ENCODE measurements at places on chromosomes 16 and 17.

DNA sequence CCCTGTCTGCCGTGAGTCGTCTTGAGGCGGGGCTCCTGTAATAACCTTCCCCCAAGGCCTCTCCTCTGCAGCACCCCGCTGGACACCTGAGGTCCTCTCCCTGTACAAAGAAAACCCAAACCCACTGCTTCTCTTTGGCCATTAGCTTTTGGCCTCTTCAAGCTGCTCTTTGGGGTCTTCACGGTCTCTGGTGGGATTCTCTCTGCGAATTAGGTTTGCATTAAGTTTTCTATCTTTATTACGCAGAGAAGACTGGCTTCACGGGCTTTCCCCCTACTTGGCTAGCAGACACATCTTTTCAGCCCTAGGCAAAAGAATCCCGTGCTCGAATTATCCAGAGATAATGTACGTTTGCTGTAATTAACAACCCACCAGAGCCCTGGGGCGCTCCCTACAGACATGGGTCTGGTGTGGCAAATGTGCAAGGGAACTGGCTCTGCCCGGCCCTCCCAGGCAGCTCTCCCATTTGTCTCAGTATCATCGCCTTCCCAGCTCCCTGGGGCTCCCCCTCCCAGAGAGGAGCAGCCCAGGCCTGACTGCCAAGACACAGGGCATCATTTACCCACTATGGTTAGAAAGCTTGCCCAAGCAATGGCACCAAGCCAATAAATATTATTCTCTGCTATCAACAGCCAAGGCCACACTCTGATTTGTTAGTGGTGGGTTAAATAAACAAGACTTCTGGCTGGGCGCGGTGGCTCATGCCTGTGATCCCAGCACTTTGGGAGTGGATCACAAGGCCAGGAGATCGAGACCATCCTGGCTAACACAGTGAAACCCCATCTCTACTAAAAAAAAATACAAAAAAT, 24.7 kb upstream of the KLHDC4 start:
- no peak for DNase-seq

- DNase-seq: peak; percentile 24
Observed at GRCh38 chr17:49730078-49730784, 22.5 kb upstream of the SLC35B1 start.

DNA sequence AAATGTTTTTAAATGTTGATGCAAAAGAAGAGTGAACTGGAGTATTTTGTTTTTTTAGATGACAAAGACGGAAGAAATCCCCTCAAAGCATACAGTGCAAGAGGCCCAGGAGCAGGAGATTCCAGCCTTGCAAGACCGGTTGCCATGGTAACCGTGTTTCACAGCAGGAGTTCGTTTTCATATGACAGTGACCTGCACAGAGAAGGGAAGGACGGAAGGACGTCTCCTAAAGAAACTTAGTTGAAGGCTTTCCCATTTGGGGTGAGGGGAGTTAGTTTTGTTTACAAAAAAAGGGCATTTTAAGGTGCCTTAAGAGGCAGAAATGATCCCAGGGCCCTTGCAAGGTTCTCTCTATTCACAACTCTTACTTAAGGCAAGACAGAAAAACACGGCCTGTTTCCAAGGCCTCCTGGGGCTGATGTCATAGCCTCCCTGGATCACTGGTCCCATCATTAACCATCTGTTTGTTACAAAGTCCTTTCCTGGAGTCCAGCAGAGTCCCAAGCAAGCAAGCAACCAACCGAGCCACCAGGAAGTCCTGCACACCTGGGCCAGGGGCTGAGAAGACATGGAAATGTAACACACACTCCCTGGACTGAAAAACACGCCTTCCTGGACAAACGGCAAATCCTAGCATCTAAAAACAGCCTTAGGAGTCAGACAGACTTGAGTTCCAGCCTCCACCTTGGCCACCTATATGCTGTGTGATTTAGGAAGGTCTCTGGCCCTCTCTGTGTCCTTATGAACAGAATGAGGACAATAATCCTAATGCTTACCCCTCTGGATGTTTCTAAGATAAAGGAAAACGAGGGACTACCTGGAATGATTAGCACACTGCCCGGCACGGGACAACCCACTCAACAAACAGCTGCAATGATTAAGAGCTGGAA, 30.3 kb upstream of the RPH3AL start:
- peak; percentile 21 for DNase-seq

GRCh38 chr16:50699326-50700159, 6.1 kb downstream of the NOD2 start:
- DNase-seq: no peak

- no peak for DNase-seq
Observed at GRCh38 chr17:20010936-20011335, 1.8 kb downstream of the SPECC1 start.

- no peak for DNase-seq
Observed at GRCh38 chr16:86789621-86790051, 211.3 kb downstream of the FOXL1 start.

DNA sequence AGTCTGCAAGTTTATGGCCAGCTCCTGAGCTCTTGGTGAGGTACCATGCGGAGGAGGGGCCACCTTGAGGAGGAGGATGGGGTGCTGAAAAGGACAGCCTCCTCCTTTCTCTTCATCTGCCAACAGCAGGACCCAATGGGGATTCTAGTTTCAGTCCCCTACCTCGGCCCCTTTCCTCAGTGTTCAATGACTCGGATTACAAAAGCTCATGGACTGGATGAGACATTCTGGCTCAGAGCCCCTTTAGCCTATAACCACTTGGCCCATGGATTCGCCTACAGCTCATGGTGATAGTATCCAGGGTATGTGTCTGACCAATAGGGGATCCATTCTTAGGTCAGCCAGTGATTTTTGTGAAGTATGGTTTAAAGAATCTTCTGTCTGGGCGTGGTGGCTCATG, 8.5 kb upstream of the PIK3R6 start:
- DNase-seq: peak; percentile 41

DNA sequence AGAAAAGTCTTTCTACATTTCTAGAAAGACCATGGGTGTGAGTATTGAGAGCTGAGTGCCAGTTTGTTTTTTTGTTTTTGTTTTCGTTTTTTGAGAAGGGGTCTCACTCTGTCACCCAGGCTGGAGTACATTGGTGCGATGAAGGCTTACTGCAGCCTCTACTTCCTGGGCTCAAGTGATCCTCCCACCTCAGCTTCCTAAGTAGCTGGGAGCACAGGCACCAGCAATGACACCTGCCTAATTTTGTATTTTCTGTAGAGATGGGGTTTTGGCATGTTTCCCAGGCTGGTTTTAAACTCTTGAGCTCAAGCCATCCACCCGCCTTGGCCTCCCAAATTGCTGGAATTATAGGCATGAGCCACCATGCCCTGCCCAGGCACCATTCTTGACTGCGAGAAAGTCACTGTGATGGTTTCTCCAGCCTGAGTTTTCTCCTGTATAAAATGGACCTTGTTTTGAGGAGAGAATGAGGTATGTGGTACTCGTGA, 673.8 kb downstream of the MAF start:
- no peak for DNase-seq

DNA sequence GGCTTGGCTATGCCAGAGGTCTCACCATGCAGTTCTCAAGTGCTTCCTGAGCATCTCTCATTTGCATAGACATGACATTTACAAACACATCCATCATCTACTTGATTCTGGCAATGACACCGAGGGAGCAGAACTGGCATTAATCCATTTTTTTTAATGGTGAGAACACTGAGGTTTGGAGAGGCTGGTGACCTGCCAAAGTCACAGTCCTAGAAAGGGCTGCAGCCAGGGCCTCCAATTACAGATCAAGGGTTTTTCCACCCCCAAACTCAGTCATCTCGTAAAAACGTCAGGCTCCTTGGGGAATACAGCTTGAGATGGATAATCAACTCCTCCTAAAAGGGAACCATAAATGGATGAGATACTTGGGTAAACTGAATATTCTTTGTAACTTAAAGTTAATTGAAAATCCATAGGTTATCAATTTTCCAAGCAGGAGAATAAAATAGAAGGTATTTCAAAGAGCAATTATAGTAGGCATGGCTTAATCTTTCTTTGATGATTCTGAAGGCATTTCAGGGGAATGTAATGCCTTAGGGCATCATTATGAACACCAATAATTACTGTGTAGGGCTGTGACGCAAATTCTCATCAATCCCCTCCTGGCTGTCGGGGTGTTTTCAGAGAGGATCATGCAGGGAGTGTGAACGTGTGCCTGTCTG, 9.4 kb upstream of the MEOX1 start:
- DNase-seq: no peak

- DNase-seq: no peak
Observed at GRCh38 chr16:65315081-65315780, 193.4 kb upstream of the CDH11 start.

DNA sequence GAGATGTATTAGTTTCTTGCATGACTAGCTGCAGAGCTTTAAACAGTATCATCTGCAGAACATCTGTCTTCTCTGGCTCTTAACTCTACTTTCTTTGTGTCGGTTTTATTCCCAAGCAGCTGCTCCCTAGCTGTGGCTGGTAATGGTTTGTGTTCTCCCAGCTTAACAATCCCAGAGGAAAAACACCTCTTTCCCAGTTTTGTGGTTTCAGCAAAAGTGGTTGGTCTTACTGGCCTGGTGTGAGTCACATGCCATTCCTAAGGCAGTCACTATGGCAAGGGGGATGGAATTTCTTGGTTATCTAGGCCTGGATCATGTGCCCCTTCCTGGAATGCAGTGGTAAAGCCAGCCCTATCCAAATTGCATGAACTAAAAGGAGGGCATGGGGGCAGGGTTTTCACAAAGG, 27.5 kb downstream of the OMG start:
- DNase-seq: peak; percentile 98

GRCh38 chr17:44652727-44653126, 3.5 kb upstream of the MEIOC start:
- no peak for DNase-seq

DNA sequence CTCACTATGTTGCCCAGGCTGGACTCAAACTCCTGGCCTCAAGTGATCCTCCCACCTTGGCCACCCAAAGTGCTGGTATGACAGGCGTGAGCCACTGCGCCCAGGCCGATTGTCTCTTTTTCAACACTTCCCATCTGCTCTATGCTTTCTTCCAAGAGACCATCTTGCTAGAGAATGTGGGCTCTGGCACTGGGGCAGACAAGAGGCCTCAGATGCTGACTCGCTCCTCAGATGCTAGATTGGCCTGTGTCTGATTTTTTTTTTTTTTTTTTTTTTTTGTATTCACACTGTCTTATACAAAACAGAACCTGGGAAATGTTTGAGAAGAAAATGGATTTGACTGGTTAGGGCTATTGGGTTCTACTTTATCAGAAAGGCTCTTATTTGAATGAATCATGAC, 58.2 kb downstream of the CYB5D2 start:
- no peak for DNase-seq

GRCh38 chr16:4702466-4702808, 9.1 kb downstream of the NUDT16L1 start:
- no peak for DNase-seq

DNA sequence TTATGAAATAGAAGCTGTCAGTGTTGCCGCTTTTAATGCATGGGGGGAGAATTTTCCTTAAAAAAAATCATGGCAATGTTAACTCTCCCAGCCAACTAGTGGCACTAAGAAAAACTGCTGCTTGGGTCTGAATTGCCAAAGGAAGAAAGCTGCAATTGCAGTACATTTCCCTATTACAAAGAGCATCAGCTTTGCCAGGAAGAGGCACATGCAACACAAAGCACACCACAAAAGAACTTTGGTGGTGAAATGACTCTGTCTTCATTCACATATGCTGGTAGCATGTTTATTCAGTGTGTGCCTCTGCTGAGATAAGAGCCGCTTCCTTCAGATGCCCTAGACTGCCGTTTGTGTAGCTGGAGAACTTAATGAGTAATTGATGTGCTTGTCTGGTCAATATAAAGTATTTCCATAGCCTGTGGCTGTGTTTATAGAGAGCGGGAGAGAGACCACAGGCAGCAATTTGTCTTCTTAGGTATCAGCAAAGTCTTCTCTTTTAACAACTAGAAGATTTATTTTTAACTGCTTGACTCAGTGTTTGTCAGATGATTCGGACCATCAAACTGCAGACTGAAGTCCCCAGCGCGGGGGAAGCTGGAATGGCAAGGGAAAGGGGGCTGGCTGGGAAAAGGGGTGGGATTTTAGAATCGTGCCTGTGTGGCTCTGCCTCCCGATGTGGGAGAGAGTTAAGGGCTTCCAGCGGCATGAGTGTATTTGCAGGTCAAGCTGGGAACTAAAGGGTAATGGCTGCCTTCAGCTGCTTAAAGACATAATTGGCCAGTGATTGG, 115.1 kb downstream of the MRTFB start:
- DNase-seq: peak; percentile 67

GRCh38 chr16:79897453-79898146, 297.1 kb upstream of the MAF start:
- DNase-seq: no peak

DNA sequence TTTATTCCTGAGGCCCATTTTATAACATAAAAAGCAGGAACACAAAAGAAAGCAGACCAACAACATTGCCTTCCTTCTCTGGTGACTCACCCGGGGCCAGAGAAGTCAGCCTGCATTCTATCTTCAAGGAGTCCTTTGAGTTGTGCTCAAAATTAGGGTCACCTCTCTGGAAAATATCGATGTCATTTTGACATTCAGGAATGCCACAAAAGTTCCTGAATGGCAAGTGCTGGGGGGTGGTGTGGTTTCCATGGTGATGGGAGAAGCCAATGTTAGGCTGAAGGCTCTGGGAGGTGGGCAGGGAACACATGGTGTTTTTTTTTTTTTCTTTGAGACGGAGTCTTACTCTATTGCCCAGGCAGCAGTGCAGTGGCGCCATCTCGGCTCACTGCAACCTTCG, 159.6 kb downstream of the HAPSTR1 start:
- DNase-seq: no peak

DNA sequence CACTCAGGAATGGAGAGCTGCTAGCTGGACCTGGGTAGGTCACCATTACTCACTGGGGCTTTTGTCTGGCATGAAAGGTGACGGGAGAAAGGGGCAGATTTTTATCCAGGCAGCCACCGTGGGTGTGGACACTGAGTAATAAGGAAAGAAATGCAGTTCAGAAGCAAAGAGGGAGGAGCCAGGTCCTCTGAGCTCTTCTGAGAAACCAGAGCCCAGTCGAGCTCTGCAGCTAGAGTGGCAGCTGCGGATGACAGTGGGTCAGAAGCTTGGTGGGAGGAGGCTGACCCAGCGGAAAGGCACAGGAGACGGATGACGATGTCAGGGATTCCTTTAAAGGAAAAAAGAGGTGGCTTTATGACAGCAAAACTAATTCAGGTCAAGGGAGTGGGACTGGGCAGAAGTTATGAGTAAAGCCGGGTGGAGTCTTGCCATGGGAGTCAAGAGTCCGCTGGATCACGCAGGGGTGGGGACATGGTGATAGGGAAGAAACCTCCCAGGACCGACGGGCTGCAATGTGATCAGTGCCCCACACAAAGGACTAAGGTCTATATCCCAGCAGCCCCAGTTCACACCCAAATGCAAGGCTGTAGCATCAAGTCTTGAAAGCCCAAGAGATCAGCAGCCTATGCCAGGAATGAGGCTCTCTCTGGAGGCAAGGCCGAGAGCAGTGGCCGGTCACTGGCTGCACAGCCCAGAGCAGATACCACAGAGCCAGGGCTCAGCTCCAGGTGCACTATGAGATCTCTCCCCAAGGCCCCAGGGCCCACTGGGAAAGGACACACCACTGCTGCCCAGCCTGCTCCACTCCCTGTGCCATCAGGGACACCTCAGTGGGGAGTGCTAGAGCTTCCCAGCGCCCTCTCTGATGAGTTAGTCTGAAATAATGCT, 6.3 kb upstream of the MNT start:
- DNase-seq: peak; percentile 24

- DNase-seq: no peak
Observed at GRCh38 chr16:71851746-71852145, 6.0 kb downstream of the ATXN1L start.

All from fibroblast of skin of left biceps (primary cell).